Upper lobe of left lung (tissue), 6 donors: ENCODE measurements at places on chromosomes 3 and 15. TPM values are rescaled to one million over a fixed set of nuclear protein-coding genes. Genes with fewer than 3 reads are reported as not detected.

FMN1 gene
- total RNA-seq = 72.6 TPM

GOLGA8T gene
- not detected for total RNA-seq

BFSP2 gene
- 0.69 TPM for total RNA-seq

SCG3 gene
- total RNA-seq = 0.14 TPM

DNA sequence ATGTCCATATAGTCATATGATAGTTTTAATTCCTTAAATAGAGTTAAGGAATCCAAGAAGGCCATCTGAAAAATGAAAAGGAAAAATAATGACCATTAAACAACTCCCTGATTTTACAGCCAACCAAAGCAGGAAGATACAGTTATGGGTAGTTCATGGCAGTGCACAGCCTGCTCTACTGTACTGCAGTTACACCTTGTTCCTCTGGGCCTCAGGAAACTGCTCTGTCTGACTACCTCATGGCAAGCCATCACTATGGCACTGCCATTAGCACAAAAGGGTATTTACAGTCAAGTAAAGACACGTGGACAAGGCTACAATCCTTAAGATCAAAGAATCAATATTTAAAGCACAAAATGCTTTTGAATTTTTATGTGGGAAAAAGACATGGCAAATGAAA, 19.5 kb downstream of the SECISBP2L start:
- H3K36me3 ChIP-seq = peaks cover 78% of the 10 kb centered on the region
- H3K27me3 ChIP-seq = no peaks in the 10 kb centered on the region
- H3K4me1 ChIP-seq = no peaks in the 10 kb centered on the region
- H3K4me3 ChIP-seq = no peak overlapping the region
- no peak for DNase-seq

DNA sequence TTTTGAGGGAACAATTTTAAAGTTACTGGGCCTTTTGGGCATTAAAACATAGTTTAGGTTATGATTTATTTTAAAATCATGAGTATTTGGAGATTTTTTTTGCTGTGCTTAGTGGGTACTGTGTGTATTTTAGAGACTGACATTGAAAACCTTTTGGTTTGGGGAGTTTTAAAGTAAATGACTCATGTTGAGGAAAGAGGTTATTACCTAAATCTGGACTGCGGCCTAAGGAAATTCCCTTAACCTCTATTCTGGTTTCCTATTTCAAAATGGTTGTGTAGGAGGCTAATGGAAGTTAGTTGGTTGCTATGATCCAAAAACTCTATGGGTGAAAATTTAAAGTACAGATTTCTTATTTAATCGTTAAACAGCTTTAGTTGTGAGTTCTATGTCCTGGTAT, 57.3 kb upstream of the DPH6 start:
- no peaks in the 10 kb centered on the region for H3K27me3 ChIP-seq
- no peaks in the 10 kb centered on the region for H3K4me1 ChIP-seq
- no peaks in the 10 kb centered on the region for H3K36me3 ChIP-seq
- DNase-seq = no peak
